Amniotic epithelial cell (primary cell): ENCODE measurements at places on chromosomes 2 and 18.

DNA sequence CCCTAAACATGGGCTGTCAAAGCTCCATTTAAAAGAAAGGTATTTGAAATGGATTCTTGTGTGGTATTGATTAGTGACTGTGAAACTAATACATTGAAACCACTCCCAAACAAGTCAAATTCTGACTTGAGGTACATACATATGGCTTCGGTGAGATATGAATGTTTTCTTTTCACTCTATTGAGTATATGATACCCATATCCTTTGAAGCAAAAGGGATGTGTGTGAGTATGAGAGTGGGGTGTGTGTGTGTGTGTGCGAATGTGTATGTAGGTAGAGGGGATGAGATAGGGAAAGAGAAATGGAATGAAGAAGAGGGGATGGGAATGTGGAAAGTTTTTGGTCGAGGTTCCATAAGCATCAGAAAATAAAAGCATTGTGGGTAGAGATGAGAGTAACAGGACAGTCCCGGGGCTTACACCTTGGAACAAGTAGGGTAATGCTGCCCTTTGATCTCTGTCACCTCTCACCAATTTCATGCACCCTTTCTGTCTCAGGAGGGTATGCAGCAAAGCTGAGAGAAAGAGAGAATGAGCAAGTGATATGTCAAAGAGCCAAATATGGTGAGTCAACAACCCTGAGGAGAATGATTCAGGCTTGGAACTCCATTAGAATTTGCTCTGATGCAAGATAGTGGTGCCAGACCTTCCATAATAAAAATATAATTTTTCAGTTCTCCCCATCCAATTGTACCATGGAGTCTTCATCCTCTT lies 64.0 kb upstream of the ZEB2 start:
- peak; percentile 81 for DNase-seq

DNA sequence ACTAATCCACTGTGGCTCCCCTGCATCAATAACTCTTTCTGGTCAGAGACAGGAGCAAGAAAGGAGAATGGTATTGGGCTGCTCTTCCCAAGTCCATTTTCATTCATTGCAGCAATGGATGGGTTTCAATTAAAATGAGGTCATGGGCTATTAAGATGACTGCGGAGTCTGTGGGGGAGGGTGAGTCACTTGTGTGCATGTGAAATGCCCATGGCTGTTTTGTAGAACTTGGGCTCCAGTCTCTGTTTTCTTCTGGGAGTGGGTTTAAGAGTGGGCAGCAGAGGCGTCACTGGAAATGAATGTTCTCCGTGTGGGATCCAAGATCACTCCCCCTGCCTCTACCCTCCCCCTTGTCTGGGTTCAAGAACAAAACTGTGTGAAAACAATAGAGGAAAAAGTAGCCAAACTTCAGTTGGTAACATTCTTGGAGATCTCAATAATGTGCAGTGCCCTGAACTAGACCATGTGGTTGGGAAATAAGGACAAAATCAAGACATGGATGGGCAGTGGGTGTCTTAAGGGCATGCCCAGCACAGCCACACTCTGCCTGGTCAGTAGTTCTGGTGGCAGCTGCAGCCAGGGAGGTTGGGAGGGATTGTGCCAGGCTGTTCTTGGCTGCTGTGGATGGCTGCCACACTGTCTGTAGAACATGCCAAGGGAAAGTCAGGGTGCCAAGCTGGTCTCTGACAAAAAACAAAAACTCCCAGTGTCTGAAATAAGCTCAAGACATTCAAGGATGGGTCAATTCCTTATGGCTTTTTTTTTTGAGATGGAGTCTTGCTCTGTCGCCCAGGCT lies 68.2 kb upstream of the CXCR4 start:
- DNase-seq = no peak

GRCh38 chr18:40653682-40654081 lies 1301.4 kb upstream of the PIK3C3 start:
- DNase-seq = no peak

DNA sequence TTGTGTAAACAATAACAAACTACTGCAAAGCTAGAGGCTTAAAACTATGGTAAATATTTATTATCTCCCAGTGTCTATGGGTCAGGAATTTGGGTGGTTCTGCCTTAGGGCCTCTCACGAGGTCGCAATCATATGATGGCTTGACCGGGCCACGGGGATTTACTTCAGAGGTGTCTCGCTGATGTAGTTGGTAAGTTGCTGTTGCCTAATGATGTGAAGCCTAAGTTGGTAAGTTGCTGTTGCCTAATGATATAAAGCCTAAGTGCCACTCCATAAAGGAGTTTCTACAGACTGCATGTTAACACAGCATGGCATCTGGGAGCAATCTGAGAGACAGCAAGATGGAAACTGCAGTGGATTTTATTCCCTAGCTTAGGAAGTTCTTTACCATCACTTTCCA lies 35.8 kb downstream of the FMNL2 start:
- peak; percentile 34 for DNase-seq

GRCh38 chr2:207484444-207485391 lies 45.0 kb upstream of the CREB1 start:
- no peak for DNase-seq

DNA sequence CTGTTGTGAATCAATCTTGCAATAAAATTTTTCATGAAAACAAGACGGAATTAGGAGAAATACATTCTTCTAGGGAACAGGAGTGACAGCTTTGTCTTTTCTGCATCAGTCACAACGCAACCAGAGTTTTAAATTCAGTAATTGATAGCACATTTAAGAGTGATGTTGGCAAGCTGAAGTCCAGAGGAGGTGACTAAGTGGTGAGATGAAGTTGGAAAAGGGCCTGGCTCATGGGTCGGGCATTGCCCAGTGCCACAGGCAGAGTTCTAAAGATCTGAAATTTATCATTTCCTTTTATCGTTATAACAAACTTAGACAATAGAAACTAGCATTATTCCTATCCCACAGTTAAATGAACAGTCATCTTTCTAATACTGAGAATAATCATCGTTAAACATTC lies 764.6 kb upstream of the ZEB2 start:
- DNase-seq = no peak

GRCh38 chr2:62313449-62314227 lies 117.7 kb downstream of the B3GNT2 start:
- no peak for DNase-seq

GRCh38 chr18:74292541-74292858 lies 737 bp upstream of the CYB5A start:
- no peak for DNase-seq

GRCh38 chr2:73268830-73269685 lies 15.2 kb downstream of the FBXO41 start:
- DNase-seq = peak; percentile 22

DNA sequence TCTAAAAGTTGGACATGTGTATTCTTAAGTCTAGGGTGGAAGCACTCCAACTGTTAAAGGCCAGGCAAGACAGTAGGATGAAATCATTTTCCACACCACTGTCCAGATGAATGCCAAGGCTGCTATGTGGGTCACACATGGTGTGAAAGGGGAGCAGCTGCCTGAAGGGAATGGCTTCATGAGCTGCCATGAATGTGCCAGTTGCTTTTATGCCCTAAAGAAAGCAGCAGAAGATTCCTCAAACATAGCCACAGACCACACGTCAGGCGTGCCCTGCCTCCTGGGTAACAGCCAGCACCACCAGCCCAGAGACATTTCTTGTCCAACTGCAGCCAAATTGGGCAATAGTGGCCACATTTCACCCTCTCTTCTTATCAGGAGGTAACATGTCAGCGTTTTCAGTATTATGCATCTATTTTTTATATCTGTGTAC lies 130.2 kb downstream of the MTCL1 start:
- DNase-seq = peak; percentile 85

DNA sequence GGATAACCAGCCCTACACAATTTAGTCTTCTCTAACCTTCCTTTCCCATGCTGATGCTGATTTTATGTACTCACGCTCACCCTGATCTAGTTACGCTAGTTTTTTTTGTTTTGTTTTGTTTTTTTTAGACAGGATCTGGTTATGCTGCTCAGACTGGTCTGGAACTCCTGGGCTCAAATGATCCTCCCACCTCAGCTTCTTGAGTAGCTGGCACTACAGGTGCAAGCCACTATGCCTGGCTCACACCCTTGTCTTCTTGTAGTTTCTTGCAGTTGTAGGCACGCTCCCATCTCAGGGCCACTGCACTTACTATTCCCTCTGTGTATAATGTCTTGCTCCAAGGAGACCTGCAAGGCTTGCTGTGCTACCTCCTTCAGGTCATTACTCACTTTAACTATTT lies 6.2 kb downstream of the PELI1 start:
- no peak for DNase-seq

DNA sequence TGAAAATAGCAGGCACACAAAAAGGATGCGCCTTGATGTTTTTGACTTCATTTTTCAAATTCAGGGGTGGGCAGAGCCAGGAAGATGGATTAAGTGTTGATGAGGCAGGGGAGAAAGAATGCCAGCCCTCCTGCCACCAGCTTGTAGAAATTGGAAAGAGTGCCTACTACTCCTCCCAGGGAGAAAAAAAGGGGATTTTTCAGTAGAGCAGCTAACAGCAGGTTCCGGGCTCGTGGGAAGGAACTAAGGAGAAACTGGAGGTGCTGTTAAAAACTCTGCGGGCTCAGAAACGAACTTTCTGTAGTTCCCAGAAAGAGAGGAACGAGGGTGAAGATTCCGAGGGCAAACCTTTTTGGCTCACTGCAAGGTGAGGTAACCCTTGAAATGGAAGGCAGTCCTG lies 100.1 kb upstream of the MCFD2 start:
- no peak for DNase-seq

DNA sequence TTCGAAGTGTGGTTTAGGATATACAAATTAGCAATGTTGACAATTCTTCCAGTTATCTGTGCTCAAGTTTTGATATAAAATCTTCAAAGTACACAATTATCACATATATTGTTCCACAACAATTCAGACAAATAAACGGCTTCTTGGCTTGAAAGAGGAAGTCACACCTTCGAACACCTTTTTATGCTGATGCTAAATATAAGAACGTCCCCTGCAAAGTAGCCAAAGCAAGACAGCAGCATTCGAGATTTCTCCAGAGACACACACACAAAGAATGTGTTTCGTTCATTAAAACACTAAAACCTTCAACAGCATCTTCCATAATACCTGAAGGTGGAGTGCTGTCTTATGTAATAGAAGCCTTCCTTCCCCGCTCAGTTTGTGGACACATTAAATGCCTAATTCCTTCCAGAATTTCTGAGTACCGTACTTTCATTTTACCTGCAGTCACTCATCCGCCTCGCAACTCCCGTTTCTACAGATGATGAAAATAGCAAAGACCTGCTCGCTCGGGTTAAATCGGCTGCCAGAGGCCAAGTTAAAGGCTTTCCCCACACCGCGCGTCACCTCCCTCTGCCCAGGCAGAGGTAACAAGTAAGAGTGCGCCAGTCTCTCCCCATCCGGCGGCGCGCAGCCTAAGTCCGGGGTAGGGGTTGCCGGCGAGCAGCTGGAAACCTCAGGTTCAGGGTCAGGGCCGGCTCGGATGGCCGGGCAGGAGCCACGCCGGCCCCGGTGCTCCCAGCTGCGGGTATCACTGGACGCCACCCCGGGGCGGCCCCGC lies 847 bp downstream of the SERPINE2 start:
- DNase-seq = peak; percentile 17

DNA sequence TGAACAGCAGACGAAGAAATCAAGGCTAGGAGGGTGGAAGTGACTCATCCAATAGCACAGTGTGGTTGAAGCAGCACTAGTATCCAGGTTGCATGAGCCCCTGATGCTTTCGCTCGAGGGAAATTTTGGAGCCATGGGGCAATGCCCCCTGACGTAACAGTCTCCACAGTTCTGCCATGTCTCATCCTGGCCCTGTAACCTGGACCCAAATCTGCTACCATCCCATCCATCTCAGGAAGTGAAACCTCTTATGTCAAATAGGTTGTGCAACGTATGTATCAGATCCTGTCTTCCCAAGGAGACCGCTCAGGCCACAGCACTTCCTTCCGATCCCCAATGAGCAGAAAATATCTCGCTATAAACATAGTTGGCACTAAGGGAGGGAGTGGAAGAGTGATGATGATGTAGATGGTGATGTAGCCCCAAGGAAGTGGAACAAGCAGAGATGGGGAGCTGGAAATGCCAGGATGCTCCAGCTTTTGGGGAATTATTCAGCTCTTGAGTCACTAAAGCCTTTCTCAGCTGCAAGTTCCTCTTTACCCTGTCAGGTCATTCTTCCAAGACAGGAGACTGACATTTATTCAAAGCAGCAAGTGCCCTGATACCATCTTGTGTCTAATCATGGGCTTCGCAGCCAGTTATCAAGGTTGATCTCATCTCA lies 3.0 kb upstream of the IL1B start:
- no peak for DNase-seq

DNA sequence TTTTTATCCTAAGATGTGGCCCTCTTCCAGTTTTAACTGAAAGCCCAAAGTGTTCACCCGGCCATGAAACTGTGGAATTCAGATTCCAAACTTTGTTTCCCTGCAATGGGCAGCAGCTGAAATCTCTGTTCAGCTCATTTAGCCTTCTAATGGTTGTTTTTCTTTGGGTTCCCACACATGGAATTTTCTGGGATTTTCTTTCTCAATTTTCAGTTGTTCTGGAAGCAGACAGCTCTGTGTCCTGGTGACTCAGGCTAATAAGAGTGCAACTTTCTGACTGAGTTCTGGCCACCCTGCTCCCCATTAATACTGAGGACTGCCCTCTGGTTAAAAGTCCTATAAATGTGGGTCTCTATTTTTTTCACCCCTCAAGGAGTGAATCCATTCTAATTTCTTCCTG lies 78.5 kb downstream of the PMS1 start:
- DNase-seq = no peak

DNA sequence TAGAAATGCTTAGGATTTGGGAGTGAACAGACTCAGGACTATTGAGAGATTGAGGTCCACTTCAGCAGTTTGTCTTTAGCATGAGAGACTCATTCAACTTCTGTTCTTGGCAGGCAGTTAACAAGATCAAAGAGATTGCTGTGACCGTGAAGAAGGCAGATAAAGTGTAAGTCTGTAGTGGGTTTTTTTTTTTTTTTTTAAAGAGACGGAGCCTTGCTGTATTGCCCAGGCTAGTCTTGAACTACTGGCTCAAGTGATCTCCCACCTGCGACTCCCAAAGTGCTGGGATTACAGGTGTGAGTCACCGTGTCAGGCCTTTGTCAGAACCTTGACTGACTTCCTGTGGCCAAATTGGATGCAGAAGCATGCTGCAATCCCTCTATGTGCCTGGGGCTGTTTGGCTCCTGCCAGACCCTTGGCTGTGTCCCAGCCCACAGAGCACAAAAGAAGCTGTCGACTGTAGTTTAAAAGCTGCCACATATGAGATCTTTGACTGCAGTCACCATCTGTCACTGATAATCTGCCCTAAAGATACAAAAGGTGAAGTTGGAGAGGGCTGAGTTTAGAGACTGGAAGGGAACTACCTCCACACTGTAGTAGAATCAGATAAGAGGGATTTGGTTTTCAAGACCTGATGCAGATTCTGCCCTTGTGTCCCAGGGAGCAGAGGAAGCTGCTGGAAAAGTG lies 9.9 kb downstream of the CCT7 start:
- DNase-seq = peak; percentile 48
